ENCODE measurements at places on chromosomes 5 and 9.

- no peak for DNase-seq
These were observed 344.1 kb downstream of the BNC2 start for GRCh38 chr9:16526380-16526779.

DNA sequence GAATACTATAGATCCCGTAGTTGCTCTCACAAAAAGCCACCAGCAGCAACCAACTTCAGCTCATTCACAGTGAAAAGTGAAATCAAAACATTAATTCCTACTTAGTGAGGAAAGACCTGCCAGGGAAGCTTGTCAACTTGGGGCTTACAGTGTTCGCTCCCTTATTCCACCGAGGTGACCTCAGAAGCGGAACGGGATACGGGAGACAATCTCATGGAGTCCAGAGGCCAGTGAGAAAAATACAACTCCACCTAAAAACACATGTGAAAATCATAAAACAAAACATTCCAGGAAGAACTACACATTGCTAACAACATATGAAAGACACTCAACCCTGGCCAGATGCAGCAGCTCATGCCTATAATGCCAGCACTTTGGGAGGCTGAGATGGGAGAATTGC is 11.6 kb downstream of the EPB41L4B start:
- no peak for DNase-seq

- no peak for DNase-seq
These were observed 751.5 kb downstream of the MAT2B start for GRCh38 chr5:164256954-164257353.

DNA sequence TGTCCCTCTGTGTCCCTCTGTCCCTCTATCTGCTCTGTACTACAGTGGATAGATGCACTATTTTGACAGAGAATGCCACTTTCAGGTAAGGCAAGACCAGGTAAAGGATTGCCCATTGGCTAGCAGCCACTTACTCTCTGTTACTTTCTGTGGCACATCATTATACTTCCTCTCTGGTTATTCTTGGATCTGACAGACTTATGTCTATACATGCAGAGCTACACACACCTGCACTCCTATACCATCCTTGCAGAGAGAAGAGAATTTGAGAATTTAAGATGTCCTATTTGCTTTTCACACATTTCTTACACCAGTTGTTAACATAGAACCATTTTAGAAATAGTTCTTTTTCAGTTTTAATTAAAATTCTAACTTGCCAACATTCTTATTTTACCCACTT is 163.7 kb upstream of the SLC12A2 start:
- no peak for DNase-seq

DNA sequence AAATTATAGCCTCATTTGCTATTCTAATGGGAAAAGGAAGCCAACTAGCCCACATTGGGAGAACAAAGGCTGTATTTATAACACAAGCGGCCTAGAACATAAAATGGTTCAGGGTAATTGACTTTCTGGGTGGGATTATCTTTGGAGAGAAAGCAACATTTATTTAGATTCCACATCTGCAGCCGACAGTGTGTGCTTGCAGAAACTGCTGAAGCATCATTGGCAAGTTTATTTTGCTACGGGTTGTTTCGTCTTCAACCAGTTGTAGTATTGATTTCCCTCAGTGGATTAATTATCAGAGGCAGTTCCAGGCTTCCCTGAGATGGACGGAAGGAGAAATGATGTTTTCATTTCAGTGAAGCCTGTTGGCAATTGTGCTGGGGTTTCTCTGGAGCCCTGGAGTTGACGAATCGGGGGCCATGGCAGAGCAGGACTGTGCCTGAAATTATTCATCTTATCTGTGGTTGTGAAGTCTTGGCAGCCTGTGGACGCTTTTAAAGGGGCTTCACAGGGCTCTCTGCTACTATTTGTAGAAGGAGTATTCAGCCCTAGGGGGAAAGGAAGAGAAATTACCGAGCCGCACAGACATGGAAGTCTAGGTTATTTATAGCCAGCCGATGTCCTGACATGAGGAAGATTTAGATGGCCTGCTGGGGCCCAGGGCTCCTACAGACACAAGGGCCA is 290.6 kb upstream of the IRX4 start:
- no peak for DNase-seq

- DNase-seq: no peak
These were observed 37.4 kb downstream of the PRRX2 start for GRCh38 chr9:129702589-129703520.

DNA sequence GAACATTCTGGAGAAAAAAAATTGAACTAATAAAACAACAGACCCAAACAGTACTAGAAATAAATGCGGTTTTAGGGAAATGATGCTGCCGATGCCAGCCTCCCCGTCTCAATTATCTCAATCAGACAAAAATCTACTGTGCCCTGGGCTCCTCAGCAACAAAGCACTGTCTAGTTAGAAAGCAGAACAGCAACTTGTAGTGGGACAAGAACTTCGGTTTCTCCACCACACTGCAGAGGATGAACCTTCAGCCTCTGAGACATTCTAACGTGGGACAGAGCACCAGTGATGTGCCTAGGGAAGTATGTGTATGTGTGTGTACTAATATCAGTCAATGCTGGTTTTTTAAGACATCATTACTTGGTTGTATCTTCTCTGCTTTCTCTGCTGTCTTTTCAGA is 11.1 kb upstream of the CAST start:
- no peak for DNase-seq

DNA sequence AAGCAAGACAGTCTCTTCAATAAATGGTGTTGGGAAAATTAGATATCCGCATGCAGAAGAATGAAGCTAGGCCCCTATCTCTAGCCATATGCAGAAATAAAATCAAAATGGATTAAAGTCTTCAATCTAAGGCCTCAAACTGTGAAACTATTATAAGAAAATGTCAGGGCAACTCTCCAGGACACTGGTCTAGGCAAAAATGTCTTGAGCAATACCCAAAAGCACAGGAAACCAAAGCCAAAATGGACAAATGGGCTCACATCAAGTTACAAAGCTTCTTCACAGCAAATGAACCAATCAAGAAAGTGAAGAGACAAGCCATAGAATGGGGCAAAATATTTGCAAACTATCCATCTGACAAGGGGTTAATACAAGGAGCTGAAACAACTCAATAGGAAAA is 338.8 kb downstream of the NNT start:
- no peak for DNase-seq

DNA sequence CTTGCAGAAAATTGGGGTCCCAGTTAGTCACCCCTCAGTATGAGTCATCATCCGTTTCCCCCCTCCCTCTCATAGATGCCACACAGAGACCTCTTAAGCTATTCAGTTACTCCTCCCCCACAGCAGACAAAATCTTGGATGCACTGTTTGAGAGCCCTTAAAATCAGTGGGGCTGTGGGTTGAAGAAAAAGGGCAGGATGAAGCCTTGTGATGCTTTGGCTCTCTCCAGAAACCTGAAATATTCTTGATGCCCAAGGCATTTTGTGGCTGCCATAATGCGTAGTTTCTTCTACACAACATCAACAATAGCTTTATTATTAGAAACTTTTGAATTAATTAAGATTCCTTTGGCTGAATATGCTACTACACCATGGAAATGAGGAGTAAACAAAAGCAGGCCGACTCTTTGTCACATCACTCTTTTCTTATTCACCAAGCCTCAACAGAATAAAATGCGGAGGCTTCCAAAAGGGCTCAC is 133.8 kb downstream of the MRPS30 start:
- DNase-seq: no peak

DNA sequence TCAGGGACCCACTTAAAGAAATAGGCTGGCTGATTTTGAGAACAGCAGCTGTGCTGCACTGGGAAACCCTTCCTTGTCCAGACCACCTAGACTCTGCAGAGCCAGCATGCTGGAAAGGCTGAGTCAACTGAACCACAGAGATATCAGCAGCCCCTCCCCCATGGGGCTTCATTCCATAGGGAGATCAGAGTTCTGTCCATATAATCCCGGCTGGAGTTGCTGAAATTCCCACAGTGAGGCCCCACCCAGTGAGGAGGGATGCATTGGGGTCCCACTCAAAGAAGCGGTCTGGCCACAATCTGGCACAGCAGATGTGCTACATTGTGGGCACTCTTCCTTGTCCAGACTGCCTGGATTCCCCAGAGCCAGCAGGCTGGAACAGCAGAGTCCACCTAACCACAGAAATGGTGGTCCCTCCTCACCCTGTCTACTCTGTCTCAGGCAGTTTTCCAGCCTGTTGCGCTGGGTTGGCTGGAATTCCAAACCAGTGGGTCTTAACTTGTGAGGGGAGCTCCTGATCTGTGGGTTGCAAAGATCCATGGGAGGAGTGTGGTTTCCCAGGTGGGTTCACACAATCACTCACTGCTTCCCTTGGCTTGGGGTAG is 127.1 kb downstream of the RNF180 start:
- DNase-seq: no peak

DNA sequence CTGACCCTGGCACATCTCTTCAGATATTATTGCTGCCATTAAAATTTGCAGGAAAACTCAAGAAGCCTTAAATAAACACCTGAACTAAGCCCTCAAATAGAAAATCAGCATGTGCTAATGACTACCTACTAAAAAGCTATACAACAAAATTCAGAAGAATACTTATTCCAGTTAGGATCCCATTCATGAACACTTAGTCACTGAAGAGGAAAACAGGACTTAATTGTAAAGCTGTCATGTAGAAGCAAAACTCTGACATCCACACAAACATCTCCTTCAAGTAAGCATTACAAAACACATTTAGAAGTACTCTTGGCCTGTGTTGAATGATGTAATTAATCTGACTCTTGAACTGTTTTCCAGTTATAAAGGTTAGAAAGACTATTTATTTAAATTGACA is 19.9 kb downstream of the ELL2 start:
- DNase-seq: no peak

GRCh38 chr9:18849270-18849669 is 183.7 kb downstream of the SAXO1 start:
- no peak for DNase-seq

DNA sequence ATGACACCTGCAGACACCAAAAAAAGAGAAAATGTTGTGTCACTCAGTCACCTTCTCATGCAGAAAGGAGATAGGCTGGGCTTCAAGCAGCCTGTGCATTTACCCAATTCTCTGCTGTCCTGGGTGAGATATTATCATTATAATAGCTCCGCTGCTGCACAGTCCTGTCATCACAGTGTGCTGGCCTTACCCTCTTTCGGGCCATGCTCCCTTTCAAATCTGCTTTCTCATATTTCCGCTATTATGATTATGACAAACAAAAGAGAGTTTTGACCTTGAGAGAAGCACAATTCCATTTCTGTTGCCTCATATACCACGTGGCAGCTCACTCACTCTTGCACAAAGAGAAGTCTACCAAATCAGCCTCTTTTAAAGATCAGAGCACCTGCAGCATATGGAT is 1350.1 kb upstream of the ACO1 start:
- no peak for DNase-seq

DNA sequence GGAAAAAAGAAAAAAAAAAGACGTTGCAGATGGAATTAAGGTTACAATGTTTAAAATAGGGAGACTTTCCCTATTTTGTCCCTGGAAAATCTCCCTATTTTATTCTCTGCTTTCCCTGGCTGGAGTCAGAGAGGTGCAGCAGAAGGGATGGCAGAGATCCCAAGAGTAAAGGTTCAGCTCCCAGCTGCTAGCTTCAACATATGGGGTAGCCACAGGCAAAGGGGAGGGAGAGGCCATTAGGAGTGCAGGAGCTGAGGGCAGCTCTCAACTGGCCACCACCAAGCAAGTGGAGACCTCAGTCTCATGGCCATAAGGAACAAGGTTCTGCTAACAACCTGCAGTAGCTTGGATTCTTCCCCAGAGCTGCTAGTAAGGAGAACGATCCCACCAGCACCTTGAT is 367.0 kb upstream of the DAP start:
- DNase-seq: no peak

GRCh38 chr9:1995084-1995483 is 20.1 kb upstream of the SMARCA2 start:
- DNase-seq: no peak

- no peak for DNase-seq
These were observed 4.9 kb downstream of the TUT7 start for GRCh38 chr9:86349271-86349670.

GRCh38 chr5:129073111-129073510 is 21.4 kb upstream of the ISOC1 start:
- DNase-seq: no peak

DNA sequence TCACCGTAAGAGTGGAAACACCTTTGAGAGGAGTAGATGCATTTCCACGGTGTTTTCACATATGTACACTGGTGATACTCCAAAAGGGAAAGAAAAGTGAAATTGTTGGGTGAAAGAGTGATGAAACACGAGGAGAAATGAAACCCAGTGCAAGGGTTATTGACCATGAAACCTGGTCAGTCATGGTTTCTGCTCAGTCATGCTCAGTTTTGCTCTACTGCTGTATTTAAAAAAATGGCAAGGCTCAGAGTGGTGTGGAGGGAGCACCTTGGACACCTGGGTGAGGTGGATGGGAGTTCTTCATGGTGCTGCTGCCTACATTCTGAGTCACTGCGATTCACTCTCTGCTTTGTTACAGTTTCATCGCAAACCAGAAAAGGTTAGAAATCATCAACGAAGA is 32.3 kb downstream of the NTRK2 start:
- DNase-seq: no peak

- no peak for DNase-seq
These were observed 12.3 kb upstream of the PPP2R2B start for GRCh38 chr5:146890731-146891440.

- no peak for DNase-seq
These were observed 1.8 kb upstream of the PROP1 start for GRCh38 chr5:177997846-177998245.

- DNase-seq: peak; percentile 41
These were observed 452.5 kb upstream of the RIOK2 start for GRCh38 chr5:97635553-97635952.

- DNase-seq: no peak
These were observed 142.9 kb downstream of the PLK2 start for GRCh38 chr5:58317009-58317408.

DNA sequence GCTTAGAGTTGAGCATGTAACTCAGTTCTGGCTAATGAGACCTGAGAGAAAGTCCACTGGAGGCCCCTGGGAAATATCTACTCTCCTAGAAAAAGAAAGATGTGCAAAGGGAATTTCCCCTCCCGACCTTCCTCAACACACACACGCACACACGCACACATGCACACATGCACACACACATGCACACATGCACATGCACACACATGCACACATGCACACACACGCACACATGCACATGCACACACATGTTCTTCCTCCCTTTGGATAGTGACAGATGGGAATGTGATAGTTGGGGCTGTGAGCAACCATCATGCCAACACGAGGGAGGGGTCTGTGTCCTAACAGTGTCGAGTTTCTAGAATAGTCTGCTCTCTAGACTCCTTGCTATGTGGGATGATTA is 148.2 kb upstream of the EGFLAM start:
- no peak for DNase-seq

GRCh38 chr9:123049589-123050222 is 16.2 kb downstream of the GPR21 start:
- no peak for DNase-seq

GRCh38 chr9:137705906-137706305 is 87.1 kb downstream of the EHMT1 start:
- no peak for DNase-seq
